ENCODE measurements at places on chromosomes 7 and 10. TPM values are rescaled to one million over a fixed set of nuclear protein-coding genes. Genes with fewer than 3 reads are reported as not detected.

HTR5A gene
- not detected for total RNA-seq

DNA sequence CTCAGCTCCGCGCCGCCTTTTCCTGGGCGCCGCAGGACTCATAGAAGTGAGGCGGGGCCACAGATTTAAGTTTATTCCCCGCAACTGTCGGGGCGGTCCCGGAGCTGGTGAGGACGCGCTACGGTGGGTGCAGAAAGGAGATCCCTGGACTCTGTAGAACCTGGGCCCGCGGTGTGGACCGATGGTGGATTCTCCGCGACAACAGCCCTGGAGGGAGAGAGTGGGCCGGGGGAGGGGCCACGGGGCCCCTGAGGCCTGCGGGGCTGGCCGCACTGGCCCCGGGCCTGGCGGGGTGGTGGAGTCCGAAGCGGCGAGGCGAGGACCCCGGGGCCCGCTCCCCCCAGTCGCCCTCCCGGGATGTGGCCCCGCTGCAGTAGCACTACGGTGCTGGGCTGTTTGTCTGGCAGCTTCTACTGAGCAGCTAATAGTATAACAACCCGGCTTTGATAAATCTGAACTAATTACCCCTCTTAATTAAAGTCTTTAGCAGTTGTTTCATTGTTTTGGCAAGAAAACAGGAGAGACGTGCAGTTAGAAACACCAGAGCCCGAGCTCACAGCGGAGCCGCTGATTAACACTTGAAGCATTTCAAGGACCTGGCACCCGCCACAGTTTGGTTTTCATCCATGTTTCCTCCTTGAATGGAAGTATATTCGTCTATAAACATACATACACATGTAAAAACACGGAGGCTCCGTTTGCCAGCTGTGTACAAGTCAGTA is 4.2 kb downstream of the FEZF1 start:
- no peak for DNase-seq

- DNase-seq, result no peak
Observed at GRCh38 chr7:13032084-13032483, 344.7 kb downstream of the ARL4A start.

PDE6C gene
- not detected for total RNA-seq

DNA sequence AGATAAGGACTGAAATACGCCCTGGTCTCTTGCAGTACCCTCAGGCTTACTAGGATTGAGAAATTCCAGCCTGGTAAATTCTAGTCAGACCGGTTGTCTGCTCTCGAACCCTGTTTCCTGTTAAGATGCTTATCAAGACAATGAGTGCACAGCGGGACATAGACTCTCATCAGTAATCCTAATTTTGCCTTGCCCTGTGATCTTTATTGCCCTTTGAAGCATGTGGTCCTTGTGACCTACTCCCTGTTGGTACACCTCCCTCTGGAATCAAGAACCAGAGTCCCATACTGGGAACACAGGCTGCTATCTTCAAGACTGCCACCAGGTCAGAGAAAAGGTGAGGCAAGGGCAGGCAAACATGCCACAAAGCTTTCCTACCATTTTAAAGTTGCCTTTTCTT is 7.2 kb downstream of the C10orf53 start:
- no peak for DNase-seq

GPR22 gene
- total RNA-seq, result not detected

Data from mesenteric fat pad (tissue), 1 donor.